ENCODE measurements at places on chromosomes 3 and 15.

DNA sequence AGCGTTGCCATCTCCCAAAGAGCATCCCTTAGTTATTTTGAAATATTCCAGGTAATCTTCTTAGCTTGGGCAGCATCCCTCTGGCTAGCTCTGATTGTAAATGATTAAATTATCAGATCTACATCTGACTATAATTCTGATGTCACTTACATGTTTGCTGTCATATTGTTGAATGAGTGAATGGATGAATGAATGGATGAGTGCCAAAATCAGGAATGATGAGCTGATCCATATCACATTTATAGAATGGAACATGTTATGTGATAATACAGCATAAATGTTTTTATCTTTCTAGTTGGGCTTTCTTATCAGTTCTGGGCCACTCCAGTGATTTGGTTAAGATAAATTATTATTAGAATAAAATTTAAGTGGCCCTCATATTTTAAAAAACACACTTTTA is 14.0 kb downstream of the FAN1 start:
- no peak for DNase-seq

- DNase-seq, result no peak
Observed at GRCh38 chr3:32455609-32456428, 46.8 kb downstream of the CMTM6 start.

- no peak for DNase-seq
Observed at GRCh38 chr3:171461525-171461917, 1.3 kb upstream of the TNIK start.

- peak; percentile 42 for DNase-seq
Observed at GRCh38 chr3:151146071-151146730, 56.8 kb downstream of the GPR171 start.

DNA sequence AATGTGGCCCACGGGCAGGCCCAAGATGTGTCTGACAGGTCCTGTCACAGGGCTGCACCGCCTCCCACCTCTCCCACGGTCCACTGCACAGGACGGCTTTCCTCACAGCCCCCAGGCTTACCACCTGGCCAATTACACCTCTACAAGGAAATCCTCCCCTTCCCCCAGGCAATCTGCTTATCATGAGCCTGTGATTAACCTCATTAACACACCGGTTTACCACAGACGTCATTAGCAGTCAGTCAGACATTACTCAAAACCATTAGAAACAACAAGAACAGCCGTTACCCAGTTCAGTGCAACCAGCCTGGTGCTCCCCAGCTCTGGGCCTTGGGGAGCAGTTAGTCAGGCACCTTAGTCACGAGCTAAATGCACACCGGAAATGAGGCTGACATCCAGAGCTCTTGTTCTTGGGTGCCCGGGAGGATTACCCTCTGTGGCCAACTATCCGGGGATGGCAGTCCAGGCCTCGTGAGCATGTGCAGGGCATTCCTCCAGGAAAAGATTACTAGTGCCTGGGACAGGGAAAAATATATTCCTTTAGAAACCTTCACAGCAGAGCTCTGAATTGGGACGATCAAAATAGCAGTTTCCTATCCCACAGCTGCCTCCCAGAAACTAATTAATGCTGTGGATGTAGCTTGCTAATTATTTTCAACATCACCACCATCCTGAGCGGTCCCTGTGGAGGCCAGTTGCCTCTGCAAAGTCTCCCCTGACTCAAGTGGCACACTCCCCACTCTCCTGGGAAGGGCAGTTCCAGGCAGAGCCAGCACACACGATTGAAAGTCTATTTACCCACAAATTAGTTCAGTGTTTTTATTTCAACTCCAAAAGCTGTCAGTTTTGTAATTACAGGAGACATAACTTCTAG is 117.4 kb upstream of the ZBED2 start:
- no peak for DNase-seq

DNA sequence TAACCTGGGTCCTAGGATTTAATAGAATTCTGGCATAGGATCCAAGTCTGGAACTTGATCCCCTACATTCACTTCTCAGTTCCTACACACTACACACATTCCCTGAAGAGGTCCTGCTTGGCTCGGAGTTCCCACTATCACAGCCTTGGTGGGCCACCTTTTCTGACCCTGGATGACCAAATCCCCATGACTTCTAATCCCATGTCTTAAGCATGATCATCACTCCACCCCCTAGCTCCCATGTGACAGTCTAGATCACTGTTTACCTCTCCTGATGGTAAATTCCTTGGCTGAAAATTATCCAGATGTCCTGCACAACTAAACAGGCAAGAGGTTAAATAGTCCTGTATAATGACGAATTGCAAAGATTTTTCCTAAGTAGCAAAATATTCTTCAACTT is 40.3 kb downstream of the DUT start:
- no peak for DNase-seq

DNA sequence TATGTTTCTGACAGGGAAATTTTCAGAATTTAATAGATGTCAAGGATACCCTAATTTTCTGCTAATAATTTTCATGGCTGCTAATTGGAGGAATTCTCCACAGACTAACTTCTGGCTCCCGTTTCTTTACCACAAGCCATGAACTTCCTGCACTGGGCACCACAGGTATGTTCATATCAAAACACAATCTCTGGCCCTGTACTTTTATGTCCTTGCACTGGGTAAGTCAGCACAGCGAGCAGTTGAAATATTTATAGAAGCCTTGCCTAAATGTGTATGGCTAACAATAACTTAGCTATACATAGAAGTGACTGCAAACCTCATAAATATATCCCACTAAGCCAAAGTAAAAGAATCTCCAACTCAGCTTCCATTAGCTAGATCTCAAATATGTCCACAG is 246.9 kb downstream of the ZIC1 start:
- no peak for DNase-seq
